ENCODE measurements at places on chromosomes 1 and 21.

- no peak for DNase-seq
Observed at GRCh38 chr1:93033029-93033428, 46.1 kb upstream of the MTF2 start.

DNA sequence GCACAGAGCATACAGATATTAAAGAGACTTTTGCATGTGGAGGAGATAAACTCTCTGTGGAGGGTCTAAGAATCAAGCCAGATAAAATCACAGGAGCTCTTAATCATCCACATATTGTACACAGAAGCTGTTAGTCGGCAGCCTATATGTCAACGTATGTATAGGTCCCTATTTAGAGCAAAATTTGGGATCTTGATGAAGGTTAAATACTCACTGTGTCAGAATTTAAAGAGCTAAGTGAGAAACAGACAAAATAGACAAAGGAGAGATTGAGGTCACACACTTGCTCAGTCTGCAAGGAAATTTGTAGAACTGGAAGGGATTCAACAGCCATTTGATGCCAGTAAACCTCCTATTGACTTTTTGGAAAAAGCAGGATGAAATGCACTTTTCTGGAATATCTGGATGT lies 4.1 kb upstream of the IRF2BP2 start:
- DNase-seq, result no peak

DNA sequence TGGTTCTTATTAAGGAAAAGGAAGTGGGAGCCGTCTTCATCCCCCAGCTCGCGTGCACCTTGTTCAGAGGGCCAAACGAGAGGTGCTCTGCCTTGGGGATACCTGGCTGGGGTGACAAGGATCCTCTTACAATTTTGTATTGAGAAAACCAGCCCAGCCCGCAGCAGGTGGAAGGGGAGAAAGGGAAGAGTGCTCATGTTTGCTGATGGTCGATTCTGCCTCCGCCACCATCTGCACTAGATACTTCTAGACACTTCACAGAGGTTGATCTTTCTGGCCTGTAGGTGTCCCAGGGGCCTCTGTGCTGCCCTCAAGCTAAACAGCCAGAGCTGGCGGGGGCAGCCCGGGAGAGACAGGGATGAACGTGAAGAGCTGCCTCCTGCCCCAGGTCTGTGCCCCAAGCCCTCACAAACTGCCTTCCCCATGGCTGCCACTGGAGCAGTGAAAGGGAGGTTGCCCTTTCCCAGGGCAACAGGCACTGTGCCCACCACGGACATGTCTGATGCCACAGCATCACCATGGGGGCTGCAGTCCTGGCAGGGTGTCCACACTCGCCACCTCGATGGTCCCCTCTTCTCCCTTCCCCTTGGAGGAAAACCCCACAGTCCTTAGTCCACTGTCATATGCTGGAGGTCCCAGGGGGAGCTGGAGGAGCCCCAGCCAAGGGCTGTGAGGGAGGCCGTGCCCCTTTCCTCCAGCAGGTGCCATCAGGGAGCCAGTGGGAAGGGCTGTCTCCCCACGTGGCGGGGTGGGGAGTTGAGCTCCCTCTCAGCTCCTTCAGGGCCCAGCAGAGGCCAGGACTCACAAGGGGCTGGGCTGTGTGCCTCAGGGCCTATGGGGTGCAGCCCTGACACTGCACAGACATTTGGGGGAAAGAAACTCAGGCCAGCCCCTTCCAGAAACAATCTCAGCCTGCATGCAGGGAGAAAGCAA lies 8.1 kb downstream of the ADPRS start:
- no peak for DNase-seq

DNA sequence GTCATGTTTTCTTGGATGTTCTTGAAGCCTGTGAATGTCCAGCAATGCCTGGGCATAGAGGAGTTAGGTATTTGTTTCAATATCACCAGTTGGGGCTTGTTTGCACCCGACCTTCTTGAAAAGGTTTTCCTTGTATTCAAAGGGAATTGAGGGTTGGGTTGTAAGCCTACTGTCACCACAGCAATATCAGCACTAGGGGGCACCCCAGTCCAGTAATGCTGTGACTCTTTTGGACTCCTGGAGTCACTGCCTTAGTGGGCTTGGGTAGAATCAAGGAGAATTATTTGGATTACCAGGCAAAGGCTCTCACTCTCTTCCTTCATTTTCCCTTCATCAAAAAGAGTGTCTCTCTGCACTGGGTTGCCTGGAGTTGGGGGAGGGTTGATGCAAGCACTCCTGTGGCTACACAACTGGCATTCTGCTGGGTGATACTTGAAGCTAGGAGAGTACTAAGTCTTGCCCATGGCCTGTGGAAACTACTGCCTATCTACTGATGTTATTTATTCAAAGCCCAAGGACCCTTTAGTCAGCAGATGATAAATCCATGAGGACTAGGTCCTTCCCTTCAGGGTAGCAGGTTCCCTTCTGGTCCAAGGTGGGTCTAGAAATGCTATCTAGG lies 34.5 kb downstream of the OR10R2 start:
- DNase-seq, result no peak

GRCh38 chr1:159921251-159921650 lies 4.1 kb downstream of the TAGLN2 start:
- DNase-seq, result no peak

Data from BJ (cell line).